ENCODE measurements at places on chromosomes 2 and 18. TPM values are rescaled to one million over a fixed set of nuclear protein-coding genes. Genes with fewer than 3 reads are reported as not detected.

DNA sequence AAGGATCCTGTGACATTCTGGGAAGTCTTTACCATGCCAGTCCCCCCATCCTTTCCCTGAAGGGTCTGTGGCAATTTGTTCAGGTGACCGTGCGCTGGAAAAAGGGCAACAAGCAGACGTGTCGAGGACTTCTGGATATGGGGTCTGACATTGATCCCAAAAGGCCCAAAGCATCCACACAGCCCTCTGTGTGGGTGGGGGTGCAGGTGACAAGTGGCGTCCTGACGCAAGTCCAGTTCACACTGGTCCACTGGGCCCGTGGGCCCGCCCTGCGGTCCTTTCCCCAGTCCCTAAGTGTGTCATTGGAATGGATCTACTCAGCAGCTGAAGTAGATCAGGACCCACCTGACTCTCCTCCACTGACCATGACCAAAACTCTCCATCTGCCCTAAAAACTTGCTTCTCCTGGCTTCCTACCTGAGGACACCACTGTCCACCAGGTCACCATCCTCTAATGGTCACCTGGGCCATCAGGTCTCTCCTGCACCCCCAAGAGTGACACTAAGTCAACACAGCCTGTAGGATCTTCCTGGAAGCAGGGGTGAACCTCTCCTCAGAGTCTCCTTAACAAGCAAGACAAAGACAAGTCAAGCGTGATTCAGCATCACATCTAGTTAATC, 85.6 kb upstream of the SLC66A3 start:
- DNase-seq = no peak

- DNase-seq = no peak
Observed at GRCh38 chr18:32267463-32267862, 77.6 kb downstream of the MEP1B start.

GRCh38 chr2:47029737-47030524, 114.3 kb upstream of the MCFD2 start:
- no peak for DNase-seq

GRCh38 chr2:10918661-10919409, 7.1 kb downstream of the KCNF1 start:
- DNase-seq = no peak

GRCh38 chr2:224366267-224366844, 35.6 kb downstream of the FAM124B start:
- DNase-seq = no peak

Gene OSBPL1A
- 10.7 TPM for total RNA-seq

GRCh38 chr18:59996370-59996966, 96.7 kb downstream of the PMAIP1 start:
- DNase-seq = no peak

GRCh38 chr2:152019732-152020131, 79.1 kb downstream of the CACNB4 start:
- DNase-seq = no peak

Gene ECEL1
- 0.28 TPM for total RNA-seq

Gene DSG3
- 17.1 TPM for total RNA-seq

- no peak for DNase-seq
Observed at GRCh38 chr2:879540-879939, 71.1 kb upstream of the SNTG2 start.

DNA sequence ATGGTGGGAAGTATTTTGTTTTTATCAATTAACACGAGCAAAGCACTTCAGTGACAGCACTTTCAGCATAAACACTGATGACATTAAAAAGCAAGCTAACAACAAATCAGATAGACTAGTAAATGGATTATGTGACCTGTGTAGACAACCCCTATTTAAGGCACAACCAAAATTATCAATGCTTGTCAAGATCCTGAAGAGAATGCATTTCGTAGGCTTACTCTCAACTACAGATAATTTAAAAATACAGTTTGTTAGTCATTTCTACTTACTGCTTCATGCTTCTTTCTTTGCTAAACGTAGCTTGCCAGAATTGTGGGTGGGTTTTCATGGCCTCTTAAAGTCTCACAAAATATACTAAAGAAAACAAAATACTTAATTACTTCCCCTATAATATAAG, 3.4 kb downstream of the CSRNP3 start:
- no peak for DNase-seq

- no peak for DNase-seq
Observed at GRCh38 chr2:45902781-45903375, 251.4 kb downstream of the PRKCE start.

DNA sequence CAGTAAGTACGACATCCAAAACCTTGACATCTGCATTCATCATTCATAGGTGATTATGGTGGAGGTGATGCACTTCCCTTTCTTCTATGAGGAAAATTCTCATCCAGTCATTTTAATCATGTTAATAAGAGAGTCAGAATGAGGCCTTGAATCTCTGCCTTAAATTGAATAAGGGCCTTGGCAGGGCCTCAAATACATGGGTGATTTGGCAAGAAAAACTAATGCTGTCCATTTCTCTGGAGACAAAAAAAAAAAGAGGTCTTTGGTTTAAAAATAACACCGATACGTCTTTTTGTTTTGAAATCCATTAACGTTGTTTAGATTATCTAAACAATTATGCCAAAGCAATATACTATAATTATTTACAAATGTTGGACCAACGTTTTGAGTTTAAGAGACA, 8.1 kb downstream of the COLEC12 start:
- no peak for DNase-seq

- peak; percentile 51 for DNase-seq
Observed at GRCh38 chr2:61426267-61426897, 44.5 kb downstream of the USP34 start.

DNA sequence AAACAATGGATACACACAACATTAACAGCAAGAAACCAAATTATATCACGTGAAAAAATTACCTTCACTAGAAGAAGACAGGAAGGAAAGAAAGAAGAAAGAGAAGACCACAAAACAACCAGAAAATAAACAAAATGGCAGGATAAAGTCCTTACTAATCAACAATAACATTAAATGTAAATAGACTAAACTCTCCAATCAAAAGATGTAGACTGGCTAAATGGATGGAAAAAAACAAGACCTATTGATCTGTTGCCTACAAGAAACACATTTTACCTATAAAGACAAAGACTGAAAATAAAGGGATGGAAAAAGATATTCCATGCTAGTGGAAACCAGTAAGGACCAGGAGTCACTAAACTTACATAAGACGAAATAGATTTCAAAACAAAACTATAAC, 167.0 kb upstream of the ZC3H15 start:
- no peak for DNase-seq

- no peak for DNase-seq
Observed at GRCh38 chr18:56933472-56933871, 213.4 kb upstream of the BOD1L2 start.

DNA sequence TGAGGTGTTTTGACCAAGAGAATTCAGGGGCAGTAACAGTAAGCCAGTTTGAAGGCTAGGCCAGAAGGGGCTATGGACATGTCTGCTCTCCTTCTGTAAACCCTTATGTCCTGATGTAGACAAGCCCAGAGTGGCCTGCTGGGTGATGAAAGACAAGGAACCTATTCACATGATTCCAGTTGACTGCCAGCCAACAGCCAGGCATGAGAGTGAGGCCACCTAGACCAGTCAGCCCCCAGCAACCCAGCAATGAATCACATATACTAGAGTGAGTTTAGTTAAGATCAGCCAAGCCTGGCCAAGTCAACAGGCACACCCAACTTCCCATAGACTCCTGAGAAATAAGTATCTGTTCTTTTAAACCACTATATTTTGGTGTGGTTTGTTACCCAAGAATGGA, 1889.7 kb upstream of the CELF4 start:
- DNase-seq = no peak

Gene ALPI
- 0.19 TPM for total RNA-seq

DNA sequence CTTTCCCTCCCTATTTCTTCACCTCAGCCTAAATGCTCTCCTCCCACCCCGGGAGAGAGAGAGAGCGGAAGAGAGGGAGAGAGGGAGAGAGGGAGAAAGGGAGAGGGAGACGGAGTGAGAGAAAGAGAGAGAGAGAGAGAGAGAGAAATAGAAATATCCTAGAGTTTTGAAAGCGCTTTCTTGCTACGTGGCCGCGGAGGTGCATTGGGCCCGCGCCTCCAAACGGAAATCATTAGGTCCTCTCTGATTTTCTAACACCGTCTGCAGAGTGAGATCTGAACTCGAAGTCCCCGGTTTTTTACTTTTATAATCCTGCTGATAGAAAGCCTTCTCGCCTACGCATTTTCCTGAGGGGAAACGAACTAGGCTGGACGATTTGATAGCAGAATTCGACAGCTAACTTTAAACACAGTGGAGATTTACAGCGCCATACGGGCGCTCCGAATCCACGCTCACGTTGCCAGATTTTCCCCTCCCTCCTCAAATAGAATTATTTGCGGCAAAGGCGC, 903 bp upstream of the EVX2 start:
- no peak for DNase-seq

DNA sequence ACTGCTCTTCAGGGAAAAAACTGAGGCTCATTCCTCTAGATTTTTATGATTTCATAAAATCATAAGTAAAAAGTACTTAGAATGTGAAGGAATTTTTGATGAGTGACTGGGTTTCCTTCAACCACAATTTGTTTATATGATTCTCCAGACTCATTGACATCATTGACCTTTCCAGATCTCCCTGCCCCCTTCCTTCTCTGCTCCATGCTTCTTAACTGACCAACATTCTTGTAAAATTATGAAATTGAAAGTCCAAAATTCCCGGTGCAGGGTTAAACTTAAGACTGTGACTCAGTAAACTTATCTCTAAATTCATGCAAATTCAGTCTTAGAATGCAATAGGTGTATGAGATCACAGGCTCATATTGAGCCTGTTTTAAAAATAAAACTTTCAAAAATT, 648.9 kb downstream of the TDRD15 start:
- no peak for DNase-seq

Gene ANKRD30BL
- 0.19 TPM for total RNA-seq

Gene ID2
- total RNA-seq = 108 TPM

GRCh38 chr2:217790195-217790594, 212.6 kb downstream of the TNS1 start:
- DNase-seq = peak; percentile 56

DNA sequence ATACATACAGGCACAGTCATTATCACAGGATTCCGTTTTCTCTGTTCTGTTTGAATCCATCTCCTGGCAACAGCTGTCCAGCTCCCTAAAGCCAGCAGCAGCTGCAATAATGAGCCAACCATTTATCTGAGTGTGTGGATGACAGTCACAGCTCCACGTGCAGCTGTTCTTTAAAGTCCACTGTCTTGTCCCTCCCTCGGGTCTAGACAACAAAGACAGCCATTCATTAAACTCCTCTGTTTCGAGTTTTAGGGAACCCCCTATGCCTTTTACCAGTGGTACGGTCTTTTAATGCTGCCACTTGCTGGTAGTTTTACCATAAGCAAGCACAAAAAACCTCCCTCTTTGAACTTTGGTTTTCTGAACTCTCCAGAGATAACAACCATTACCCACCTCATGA, 16.0 kb upstream of the MSGN1 start:
- DNase-seq = no peak
